ENCODE measurements at places on chromosomes 11 and 22. TPM values are rescaled to one million over a fixed set of nuclear protein-coding genes. Genes with fewer than 3 reads are reported as not detected.

Gene DGCR2
- total RNA-seq: 125 TPM

Gene LRRC10B
- 1.1 TPM for total RNA-seq

Gene KRTAP5-2
- 4.6 TPM for total RNA-seq

Gene RAB39A
- 0.34 TPM for total RNA-seq

Gene SNX32
- not detected for total RNA-seq

Gene ATP6V1E1
- 115 TPM for total RNA-seq

Gene ANO1
- 87.7 TPM for total RNA-seq

Gene TMEM191B
- total RNA-seq: not detected

Gene CNGA4
- not detected for total RNA-seq

Gene MOGAT2
- 4.5 TPM for total RNA-seq

Gene MED17
- 26.2 TPM for total RNA-seq

Gene HEPN1
- total RNA-seq: not detected

Gene RASD2
- total RNA-seq: 1.7 TPM

Gene MRGPRX3
- not detected for total RNA-seq

Gene STARD10
- total RNA-seq: 76.3 TPM

Gene CCDC88B
- total RNA-seq: 7.1 TPM

Gene EHF
- 117 TPM for total RNA-seq

Gene OMP
- 9.6 TPM for total RNA-seq

Gene SUSD2
- total RNA-seq: 41.4 TPM

Gene CCDC73
- not detected for total RNA-seq

Gene IGSF9B
- total RNA-seq: 9.8 TPM

Gene CWF19L2
- total RNA-seq: 11.6 TPM

Gene MS4A6E
- total RNA-seq: not detected

Gene RAG2
- not detected for total RNA-seq

Data from suprapubic skin (tissue), 4 donors.